ENCODE measurements at places on chromosomes 1 and 21.
A peak's percentile ranks its signal among the peaks of the same experiment; 100 is the strongest.

- DNase-seq = no peak
Measured at GRCh38 chr1:24526940-24527542, 24.4 kb downstream of the RCAN3 start.

DNA sequence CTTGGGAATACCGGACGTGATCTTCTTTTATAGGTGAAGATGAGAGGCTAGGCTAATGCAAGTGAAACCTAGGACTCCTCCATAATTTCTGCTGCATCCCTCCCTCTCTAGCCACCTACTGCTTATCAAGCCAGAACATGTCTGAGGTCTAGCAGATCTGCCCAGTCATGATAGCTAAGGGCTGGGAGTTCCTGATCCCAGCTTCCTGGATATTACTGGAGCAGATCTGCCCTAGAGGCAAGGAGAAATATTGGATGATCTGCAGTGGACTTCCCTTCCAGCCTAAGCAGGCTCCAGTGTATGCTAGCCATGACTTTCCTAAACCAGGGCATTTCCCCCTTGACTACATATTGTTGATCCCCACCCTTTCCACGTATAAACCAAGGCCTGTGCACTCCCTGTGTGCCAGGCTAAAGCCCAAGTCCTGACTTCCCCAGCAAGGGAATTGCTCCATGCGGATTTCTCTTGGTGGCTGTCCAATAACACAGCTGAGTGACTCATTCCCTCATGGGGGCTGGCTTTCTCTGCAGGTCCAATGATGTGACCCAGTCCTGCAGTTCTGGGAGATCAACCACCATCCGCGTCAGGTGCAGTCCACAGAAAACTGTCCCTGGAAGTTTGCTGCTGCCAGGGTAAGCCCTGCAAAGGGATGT, 15.5 kb upstream of the SARS1 start:
- DNase-seq = peak; percentile 47

DNA sequence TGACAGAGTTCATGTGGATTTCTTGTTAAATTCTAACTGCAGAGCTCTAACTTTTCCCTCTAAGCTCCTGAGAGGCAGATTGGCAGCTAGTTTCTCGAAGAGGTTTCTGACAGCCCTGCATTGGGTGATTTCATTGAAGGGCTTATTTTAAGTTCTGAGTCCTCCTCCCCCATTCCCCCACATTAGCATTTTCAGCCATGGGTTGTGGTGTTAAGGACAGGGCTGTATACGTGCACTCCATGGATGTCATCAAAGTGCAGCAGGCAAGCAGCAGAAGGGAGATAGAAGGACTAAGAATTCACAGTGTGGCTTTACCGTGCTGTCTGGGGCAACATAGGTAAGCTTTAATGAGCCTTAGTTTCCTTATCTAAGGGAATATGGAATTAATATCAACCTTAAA, 19.0 kb downstream of the CRYZ start:
- no peak for DNase-seq

- DNase-seq = no peak
Measured at GRCh38 chr1:12475947-12476346, 142.1 kb downstream of the DHRS3 start.

- no peak for DNase-seq
Measured at GRCh38 chr21:45120975-45121374, 46.6 kb downstream of the ADARB1 start.

- DNase-seq = peak; percentile 29
Measured at GRCh38 chr1:156114101-156114918, at the start of gene LMNA. Gene LMNA (plus strand): TSS chr1:156114711. CDS start chr1:156114919, 208 bp downstream.

GRCh38 chr1:77783141-77783540, 3.7 kb downstream of the MIGA1 start:
- DNase-seq = no peak

GRCh38 chr1:20029178-20029912, 40.6 kb upstream of the PLA2G5 start:
- no peak for DNase-seq

Measured in C1 segment of cervical spinal cord (tissue), 14 donors.